ENCODE measurements at places on chromosomes 5 and 9. TPM values are rescaled to one million over a fixed set of nuclear protein-coding genes. Genes with fewer than 3 reads are reported as not detected.

DNA sequence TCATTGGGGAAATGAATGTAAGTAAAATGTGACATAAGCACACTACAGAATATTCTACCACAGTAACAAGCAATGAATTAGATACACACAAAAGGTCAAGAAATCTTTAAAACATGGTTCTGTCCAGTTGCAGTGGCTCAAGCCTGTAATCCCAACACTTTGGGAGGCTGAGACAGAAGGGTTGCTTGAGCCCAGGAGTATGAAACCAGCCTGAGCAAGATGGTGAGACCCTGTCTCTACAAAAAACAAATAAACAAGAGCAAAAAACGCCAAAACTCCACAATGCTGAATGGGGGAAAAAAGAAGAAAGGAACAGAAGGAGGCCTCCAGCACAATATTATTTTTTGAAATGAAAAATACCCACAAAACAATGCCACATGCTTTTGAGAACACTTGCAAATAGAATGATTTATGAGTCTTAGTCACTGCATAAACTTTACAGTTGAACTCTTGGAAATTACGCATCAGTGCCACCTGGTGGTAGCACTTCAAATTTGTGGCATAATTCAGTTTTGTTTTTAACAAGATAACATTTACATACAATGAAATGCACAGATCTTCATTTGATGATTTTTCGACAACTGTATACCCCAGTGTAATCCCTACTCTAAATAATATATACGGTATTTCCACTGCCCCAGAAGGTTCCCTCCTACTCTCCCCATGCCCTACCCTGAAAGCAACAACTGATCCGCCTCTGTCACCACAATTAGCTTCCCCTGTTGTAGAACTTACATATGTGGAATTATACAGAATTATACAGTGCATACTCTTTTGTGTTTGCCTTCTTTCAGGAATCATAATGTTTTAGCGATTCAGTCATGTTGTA, 14.4 kb upstream of the SPINK4 start:
- peak; percentile 40 for ATAC-seq

DNA sequence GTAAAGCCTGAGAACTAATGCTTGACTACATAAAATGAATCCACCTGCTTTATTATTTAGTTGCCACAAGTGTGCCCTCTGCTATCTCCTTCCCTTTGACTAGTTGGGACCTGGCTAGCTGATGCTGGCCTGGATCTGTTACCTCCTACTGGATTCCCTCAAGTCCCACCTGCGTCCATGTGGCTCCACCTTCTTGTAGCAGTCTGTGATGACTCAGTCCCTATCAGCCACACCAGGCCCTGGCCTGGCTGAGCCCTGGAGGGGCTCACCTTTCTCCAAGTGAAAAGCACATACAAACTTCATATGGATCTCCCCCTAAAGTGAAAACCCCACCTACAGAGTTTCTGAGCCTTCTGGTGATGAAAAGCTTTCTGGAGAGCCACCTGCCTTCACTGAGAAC, 611.4 kb downstream of the SEMA5A start:
- no peak for ATAC-seq

DNA sequence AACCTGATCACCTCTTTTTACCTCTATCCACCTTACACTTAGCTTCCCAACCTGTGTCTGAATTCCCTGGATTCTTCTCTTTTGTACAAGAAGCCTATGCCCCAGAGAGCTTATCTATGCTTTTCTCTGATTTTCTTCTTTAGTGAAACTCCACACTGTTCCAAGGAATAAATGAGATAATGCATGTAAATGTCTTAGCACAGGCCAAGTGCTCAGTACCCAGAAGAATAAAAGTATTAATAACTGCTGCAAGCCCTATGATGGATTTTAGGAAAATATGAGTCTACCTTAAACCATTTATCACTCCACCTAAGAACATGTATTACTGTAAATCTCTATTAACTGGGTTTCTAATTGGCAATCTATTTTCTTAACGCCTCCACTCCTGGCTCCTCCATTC, 168.5 kb upstream of the TNC start:
- no peak for ATAC-seq

DNA sequence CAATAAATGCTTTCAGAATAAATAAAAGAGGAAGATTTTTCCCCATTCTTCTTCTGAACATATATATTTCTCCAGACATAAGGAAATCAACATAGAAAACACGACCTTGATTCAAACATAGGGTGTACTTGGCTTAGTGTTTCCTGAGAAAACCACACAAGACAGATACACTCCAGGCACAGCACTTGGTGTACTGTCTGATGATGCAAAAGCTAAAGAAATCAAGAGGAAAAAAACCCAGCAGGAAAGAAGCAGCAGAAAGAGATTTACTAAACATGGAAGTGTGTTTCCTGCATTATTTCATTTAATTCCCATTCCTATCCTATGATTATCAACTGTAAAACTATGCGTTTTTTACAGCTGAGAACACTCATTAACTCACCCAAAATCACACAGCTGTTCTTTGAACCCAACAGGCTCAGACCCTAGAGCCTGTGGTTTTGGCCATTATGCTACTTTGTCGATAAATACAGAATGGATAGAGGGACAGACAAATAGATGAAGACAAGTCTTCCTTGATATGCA, 46.1 kb downstream of the NIPAL4 start:
- no peak for ATAC-seq

The ABLIM3 gene
- 20.4 TPM for total RNA-seq

The SMIM27 gene
- 6.5 TPM for total RNA-seq

GRCh38 chr5:2291146-2291840, 408.6 kb upstream of the IRX4 start:
- ATAC-seq: no peak

The ANGPTL2 gene
- total RNA-seq: 51.5 TPM

DNA sequence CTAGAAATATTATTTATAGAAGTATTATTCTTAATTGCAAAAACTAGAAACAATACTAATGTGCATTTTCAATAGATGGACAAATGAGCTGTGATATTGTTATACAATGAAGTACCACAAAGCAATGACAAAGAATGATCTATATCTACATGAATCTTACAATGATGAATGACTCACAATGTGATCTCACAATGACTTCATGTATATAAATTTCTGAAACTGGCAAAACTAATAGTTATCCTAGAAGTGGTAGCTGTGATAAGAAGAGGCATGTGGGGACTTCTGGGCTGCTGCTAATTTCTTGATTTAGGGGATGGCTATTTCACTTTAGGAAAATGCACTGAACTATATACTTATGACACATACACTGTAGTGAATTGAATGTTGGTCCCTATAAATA, 396.0 kb upstream of the ZNF608 start:
- no peak for ATAC-seq

GRCh38 chr9:108468364-108468763, 387.4 kb downstream of the ACTL7B start:
- no peak for ATAC-seq

The PTPN3 gene
- 3.4 TPM for total RNA-seq

DNA sequence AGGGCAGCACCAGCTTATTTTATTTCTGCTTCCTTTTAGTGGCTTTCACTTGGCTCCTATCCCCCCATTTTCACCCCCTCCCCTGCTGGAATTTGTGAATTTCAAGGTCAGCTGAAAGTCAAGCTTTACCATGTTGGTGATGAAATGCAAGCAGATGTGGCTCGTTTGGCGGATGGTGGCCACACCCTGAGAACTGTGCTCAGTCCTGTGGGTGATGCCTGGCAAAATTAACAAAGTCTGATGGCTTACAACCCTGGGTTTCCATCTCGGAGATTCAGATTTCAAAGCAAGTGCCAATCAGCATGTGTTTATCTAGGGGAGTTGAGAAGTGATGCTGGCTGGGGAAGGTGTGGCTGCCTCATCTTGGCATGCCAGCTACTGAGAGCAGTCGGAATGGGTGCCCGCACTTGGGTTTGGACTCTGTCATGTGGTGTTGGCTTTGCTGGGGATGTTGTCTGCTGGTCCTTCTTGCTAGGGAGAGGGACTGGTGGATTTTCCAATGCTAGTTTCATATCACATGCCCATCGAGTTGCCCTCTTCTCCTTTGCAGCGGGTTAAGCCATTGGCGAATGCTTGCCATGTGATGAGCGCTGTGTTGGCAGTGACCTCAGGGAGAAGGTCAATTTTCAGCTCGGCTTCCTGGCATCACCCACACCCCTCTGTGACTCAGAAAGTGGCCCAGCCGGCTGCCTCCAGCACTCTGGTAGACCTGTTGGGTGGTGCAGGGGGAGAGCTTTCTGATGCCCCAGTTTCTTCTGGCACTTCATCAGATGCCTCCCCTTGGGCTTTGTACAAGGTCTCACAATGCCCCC, 77.0 kb upstream of the PITX1 start:
- no peak for ATAC-seq

DNA sequence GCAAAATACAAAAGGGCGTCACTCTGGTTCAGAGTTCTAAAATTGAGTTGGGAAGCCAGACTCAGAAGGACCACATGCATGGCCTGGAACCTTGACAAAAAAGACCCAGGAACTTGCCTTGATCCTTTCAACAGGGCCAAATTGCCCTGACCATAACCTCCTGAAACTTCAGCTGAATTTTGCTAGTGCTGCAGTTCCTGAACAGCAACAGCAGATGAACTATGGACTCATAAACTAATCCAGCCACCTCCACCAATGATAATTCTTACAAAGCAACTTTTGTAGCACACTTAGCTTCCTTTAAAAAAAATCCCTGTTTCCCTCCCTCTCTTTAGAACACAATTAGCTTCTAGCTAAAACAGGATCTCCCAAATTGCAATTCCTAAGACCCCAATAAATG, 155.9 kb downstream of the MAT2B start:
- no peak for ATAC-seq

The MACIR gene
- total RNA-seq: 4.7 TPM

- ATAC-seq: no peak
These were observed 61.0 kb upstream of the RAPGEF1 start for GRCh38 chr9:131800843-131801242.

DNA sequence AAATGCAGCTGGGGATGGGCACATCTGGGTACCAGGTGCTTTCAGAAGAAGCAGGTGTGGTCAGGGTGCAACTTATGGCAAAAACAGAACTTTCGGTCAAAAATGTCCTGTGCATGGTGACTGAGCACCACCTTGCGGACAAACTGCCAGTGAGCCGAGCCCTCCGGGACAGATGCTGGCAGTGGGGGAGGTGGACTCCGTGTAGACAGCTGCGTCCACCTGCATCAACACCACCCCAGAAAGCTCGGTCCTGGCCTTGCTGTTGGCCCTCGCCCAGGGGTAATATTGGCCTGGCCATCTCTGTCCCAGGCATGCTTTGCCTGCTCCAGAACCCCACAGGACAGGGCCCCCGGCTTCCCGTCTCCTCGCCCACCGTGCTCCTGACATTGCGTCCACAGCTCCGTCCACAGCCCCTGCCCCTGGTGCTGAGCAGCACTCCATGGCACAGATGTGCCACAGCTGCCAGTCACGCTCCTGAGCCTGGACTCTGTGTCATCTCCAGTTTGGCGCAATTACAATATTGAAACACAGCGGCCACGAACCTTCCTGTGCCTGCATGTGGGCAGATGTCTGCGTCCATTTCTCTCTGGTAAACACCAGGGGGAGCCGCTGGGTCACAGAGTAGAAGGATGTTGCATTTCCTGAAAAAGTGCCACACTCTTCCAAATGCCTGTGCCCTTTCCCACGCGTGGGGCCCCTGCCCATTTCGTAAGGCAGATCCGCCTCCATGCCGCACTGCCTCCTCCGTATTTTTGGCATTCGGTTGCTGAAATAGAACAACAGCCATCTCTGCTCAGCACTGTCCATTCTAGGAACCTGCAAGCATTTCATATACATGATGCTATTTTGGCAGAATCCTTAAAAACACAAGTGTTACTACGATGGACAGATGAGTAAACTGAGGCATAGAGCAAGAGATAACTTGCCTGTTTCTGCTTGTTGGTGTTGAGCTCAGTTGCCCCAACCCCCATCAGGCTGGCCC, 33.4 kb upstream of the SLC6A19 start:
- peak; percentile 64 for ATAC-seq

The F2RL1 gene
- 0.50 TPM for total RNA-seq

DNA sequence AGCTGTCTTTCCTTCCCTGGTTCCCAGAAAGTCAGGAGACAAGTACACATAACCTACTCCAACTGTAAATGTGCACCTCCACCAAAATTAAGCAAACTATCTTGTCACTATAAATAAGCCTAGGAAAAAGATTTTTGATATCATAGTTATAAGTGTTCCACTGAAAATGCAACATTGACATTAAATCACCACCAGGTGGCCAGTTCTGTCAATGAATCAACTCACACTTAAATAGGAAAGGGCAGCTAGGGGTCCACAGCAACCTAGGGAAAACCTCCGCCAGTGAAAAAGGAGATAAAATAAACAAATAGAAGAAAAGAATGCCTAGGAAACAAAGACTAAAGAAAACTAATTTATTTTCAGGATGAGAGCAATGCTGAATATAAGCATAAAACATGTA, 243.0 kb upstream of the PTPRD start:
- no peak for ATAC-seq

The DAPK1 gene
- total RNA-seq: 119 TPM

DNA sequence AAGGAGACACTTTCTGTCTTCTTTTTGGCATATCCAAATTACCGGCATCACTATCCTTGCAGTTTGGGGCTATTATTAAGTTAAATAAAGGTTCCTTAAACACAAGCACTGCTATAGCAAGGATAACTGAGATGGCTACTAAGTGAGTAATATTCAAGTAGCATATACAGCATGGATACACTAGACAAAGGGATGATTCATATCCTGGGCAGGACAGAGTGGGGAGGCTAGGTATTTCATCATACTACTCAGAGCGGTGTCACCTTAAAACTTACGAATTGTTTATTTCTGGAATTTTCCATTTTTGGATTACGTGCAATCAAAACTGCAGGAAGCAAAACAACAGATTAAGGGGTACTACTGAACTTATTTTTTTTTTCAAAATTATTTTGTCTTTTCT, 54.1 kb downstream of the FER start:
- ATAC-seq: no peak

DNA sequence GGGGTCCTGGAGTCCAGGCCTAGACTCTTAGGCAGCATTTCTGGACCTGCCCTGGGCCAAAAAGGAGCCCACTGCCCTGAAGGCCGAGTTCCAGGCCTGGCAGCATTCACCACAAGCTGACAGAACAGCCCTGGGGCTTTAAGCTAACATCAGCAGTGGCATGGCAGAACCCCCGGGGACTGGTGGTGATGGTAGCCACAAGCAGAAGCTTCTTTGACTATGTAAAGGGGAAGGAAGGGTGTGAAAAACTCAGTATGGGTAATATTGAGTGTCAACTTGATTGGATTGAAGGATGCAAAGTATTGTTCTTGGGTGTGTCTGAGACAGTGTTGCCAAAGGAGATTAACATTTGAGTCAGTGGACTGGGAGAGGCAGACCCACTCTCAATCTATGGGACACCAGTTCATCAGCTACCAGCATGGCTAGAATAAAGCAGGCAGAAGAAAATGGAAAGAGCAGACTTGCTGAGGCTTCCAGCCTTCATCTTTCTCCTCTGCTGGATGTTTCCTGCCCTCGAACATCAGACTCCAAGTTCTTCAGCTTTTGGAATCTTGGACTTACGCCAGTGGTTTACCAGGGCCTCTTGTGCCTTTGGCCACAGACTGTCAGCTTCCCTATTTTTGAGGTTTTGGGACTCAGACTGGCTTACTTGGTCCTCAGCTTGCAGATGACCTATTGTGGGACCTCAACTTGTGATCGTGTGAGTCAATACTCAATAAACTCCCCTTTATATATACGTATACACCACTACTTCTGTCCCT, 661.0 kb upstream of the C9orf72 start:
- ATAC-seq: no peak

All from gastroesophageal sphincter (tissue), 4 donors.